ENCODE measurements at places on chromosomes 5 and 9.

GRCh38 chr5:136311999-136312398 is 53.3 kb downstream of the TRPC7 start:
- no peak for DNase-seq

- DNase-seq = no peak
Measured at GRCh38 chr5:41275813-41276512, 62.6 kb upstream of the C6 start.

DNA sequence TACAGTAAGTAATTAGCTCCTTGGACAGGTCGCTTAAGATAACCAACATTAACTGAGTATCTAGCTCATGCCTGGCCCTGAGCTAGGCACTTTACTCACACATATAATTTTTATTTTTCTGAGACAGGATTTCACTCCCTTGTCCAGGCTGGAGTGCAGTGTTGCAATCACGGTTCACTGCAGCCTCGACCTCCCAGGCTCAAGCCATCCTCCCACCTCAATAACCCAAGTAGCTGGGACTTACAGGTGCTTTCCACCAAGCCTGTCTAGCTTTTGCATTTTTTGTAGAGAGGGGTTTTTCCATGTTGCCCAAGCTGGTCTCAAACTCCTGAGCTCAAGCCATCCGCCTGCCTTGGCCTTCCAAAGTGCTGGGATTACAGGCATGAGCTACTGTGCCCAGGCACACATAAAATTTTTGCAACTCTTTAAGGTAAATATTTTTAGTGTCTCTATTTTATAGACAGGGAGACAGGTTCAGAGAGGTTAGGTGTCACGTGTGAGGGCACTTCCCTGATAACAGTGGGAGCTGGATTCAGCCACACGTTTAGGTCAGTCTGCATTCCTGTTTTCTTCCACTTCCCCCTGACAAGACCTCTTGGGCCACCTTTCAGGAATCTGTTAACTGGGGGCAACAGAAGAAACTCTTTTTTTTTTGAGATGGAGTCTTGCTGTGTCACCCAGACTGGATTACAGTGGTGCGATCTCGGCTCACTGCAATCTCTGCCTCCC is 18.2 kb downstream of the HBEGF start:
- DNase-seq = no peak

DNA sequence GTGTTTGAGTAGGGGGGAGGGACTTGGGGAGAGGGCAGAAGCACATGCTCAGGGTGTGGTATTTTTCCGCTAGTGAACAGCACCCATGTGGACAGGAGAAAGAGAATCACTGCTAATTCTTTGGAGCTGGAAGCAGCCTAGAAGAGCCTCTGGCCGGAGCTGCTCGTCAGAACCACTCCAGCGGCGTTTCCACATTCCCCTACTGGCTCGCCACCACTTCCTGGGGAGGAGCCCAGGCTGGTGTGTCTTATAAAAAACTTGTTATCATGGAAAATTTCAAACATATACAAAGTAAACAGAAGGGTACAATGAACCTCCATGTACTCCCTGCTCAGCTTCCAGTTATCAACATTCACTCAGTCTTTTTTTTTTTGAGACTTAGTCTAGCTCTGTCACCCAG is 26.7 kb downstream of the LHX2 start:
- no peak for DNase-seq

DNA sequence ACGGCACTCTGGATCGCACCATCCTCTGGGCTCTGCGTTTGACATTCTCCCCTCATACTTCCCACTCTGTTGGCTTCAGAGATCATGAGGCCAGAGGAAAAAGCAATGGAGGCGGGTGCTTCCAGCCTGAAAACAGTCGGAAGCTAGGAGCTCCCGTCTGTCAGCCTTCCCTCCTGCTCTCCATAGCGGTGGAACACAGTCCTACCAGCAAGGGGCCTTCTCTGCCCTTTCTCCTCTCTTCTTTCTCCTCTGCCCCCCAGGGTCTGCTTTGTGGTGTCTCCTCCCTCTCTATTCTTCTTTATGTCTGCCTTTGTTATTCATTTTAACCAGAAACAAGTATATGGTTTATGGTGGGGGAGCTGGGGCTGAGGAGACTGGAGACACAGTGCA is 152.5 kb upstream of the NFIB start:
- DNase-seq = no peak

- no peak for DNase-seq
Measured at GRCh38 chr9:87712801-87713277, 13.1 kb upstream of the CTSL start.

GRCh38 chr9:114499941-114500696 is 5.2 kb downstream of the WHRN start:
- DNase-seq = no peak

GRCh38 chr5:141192110-141192725 is at the start of gene PCDHB10:
Gene PCDHB10, plus strand, starts transcription at chr5:141192353. Its CDS starts 200 bp downstream, at chr5:141192553.
- DNase-seq = no peak

- DNase-seq = no peak
Measured at GRCh38 chr5:98639274-98639673, 134.2 kb upstream of the RGMB start.

GRCh38 chr9:32264170-32264864 is 120.1 kb upstream of the ACO1 start:
- no peak for DNase-seq

DNA sequence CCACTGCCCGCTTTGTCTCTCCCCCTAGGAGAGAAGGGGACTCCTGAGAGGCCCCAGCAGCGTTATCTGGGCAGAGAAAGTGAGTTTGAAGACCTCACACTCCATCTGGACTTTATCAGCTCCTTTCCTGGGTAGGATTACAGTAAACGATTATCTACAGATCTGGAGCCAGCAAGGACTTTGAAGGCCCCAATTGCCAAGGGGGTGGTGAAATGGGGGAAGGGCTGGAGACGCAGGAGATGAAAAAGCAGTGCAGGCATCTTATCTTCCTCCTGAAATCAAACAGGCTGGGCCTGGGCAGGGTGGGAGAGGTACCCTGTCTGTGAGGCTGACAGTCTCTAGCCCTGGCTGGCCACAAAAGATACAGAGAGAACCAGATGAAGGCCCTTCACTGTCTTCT is 105.8 kb upstream of the MSX2 start:
- DNase-seq = no peak

DNA sequence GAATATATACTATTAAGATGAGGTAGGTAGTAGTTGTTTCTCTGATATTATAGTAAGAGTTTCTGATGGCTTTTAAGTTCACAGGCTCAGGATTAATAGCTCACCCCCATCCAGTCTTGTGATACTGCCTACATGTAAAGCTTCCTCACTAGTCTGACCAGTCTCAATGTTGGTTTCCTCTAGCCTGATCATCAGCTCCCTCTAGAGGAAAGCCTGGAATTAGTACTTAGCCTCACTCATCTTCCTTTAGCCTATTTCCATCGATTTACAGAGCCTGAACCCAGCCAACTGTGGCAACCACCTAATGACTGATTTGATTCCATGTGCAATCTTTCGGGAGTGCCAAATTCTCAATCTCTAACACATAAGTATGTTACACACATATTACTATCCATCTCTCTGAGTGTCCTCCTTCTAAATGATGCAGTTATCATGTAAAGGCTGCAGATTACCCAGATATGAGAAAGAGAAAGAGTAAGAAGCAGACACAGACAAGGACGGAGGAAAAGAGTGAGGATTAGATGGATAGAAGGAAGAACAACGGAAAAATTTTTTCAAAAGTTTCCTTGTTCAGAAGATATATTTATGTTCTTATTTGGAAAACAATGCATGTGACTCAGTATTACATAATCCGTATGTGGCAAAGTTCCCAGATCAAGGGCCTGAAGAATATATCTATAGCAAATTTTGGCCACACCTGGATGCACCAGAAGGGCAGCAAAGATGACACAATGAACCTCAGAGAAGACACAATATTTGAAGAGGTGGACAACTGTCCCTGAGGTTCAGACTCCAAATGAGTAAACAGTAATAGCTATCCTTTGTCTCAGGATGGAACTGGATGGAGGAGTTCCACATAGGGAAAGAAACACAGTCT is 333.7 kb downstream of the ELAVL2 start:
- no peak for DNase-seq

DNA sequence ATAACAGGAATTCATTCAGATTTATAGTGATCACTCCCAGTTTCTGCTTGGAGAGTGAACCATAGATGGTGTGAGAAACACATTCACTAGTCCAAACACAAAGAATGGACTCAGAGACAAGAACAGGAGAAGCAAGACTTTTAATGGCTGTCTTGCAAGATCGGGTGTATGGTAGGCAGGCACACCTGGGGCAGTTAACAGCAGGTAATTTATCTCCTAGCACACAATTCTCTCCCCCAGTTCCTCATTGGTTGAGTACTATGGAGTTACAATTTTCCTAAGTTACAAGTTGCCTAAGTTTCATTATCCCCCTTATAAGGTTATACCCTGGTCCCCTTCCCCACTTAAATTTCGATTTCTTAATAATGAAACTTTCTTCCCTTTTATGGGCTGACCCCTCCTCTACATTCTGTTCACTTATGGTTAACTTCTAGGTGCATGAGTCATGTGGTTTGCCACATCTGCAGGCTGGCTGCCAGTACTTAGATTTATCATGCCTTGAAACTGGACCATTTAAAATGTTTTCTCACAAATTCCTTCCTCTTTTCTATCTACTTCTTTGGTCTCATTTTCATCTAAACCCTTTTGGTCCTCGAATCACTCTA is 623.3 kb downstream of the HINT1 start:
- no peak for DNase-seq

DNA sequence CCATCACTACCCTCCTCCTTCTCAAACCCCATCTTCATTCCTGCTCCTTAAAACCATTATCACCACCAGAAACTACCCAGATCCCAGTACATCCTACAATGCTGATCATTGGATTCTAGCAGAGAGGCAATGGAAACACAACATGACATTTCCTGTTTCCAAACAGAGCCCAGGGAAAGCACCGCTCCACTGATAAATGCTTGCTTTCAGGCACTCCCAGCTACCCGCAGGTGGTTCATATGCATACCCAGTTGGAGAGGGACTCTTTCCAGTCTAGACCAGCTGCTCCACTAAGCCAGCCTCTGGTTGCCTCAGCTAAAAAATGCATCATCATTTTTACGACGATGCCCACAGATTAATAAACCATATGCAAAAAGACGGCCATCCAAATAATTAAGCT is 39.2 kb upstream of the ACO1 start:
- DNase-seq = no peak

Measured in left forelimb (tissue), 1 donor.